ENCODE measurements at places on chromosomes 16 and 17.

DNA sequence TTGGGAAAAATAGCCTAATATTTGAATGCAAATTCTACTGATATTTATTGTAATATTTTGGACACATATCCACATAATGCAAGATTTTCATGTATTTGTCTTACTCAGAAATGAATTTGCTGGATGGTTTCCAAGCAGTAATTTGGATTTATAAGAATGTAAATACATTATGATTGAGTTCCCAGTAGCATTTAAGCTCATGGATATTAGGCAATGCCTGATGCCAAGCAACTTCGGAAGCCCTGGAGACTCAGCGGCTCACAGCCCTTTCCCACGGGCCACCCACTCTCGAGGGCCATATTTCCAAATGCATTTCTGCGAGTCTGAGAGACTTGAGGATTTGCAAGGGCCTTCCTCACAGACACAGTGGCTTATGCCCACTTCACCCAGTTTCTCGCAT, 62.1 kb upstream of the MYOCD start:
- peak; percentile 32 for DNase-seq

- no peak for DNase-seq
These were observed 404.1 kb downstream of the CNTNAP4 start for GRCh38 chr16:76681296-76681695.

GRCh38 chr17:76700617-76701470, 9.9 kb downstream of the MXRA7 start:
- DNase-seq = peak; percentile 89

GRCh38 chr17:61023996-61024395, 346.3 kb downstream of the BCAS3 start:
- peak; percentile 25 for DNase-seq

DNA sequence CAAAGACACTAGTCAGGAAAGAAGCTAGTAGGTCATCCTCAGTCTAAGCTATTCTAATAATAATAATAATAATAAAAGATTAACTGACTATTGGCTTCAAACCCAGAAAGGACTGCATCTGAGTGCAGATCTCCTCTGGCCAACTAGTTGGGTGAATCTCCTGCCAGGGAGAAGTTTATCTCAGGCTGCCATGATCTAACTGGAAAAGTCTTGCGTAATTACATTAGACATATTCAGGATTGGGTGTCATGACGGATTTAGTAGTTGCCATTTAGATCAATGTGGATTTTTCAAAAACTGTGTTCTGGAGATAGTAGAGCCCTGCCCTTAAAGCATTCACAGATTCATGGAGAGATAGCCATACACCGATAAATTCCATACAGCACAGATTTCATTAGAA, 69.5 kb downstream of the KIF2B start:
- no peak for DNase-seq

Measured in fibroblast of villous mesenchyme (primary cell).